ENCODE measurements at places on chromosomes 2 and 18. TPM values are rescaled to one million over a fixed set of nuclear protein-coding genes. Genes with fewer than 3 reads are reported as not detected.

Gene REG1B
- total RNA-seq, result not detected

Gene MEP1B
- not detected for total RNA-seq

Gene L3MBTL4
- 10.2 TPM for total RNA-seq

Gene HOXD12
- not detected for total RNA-seq

Gene GALNT14
- total RNA-seq, result 0.39 TPM

All from dermis microvascular lymphatic vessel endothelial cell (primary cell).